HEK293T (cell line): ENCODE measurements at places on chromosomes 1 and 21.
A peak's percentile ranks its signal among the peaks of the same experiment; 100 is the strongest.

DNA sequence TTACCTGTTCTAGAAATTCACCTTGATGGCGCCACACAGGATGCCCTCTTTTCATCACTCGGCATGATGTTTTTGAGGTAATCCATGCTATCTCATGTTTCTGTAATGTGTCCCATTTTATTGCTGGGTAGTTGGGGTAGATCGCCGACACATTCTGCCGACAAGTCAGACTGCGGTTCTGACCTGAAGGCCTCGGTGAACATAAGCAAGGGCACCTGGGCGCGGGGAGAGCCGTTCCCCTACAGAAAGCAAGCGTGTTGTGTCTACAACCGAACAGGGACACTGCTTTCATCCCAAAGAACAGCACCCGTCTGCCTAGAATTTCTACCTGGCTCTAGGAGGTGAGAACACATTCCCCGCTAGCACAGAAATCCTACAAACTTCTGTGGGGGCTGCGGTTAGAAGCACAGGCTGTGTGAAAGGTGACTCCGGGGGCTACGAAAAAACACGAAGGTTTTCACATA is 149.2 kb downstream of the PPIAL4G start:
- DNase-seq: no peak

DNA sequence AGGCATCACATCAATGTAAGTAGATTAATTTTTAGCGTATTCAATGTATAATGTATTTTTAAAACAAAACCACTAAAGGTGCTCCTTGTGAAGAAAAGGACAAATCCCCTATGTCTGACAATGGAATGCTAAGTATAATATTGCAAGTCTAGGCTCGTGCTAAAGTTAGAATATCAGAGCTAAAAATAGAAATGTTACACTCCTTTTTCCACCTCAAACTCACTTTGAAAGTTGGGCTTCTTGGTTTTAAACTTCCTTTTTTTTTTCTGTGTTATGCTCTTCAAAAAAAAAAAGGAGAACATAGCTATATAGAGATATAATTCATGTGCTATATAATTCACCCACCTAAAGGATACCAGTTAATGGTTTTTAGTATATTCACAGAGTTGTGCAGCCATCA is 3.6 kb upstream of the SERBP1 start:
- DNase-seq: no peak

DNA sequence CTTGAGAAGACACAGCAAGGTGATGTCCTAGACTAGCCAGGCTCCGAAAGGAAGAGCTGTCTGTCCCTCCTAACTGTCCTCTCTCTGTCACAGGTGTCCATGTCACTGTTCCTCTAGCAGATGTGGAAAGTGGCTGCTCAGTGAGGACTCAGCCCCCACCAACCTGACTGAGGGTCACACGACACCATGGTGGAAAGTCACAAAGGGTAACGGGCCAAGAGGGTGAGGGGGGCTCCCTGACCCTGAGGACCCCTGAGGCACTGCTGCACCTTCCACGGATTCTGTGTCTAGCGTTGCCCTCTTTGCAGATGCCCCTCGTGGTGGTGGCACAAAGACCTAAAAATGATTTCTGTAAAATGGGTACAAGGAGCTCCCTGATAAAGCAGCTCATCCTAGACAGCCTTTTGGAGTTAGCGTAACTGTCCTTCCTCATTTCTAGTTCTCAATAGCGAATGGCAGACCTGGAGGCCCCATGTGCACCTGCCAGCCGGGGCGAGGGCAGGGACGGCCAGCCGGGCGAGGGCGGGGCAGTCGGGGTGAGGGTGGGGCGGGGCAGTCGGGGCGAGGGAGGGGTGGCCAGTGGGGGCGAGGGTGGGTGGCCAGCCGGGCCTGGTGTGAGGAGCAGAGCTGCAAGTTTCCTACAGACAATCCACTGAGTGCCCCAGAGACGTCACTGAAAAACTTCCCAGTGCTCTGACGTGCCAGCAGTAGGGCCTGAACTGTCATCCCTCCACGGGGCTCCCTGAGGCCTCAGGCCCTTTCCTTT is 23.4 kb downstream of the POFUT2 start:
- no peak for DNase-seq

GRCh38 chr1:184597650-184598357 is 156.9 kb downstream of the EDEM3 start:
- no peak for DNase-seq

GRCh38 chr1:231643935-231644237 is 17.3 kb downstream of the DISC1 start:
- no peak for DNase-seq

DNA sequence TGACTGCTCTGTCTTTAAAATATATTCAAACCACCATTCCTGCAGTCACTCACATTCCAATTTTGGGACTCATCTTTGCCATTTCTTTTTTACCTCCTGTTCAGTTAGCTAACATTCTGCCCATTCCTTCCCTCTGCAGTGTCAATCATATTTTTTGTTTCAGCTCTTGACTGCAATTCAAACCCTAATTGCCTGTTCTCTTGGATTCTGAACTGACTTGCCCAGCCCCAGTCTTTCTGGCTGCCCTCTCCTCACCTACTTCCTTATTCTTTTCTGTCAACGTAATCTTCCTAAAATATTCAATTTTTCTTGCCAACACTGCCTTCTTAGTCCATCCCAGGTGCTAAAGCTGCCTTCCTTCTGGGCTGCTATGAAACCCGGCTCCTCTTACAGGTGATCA is 6.1 kb downstream of the PRDM2 start:
- no peak for DNase-seq

GRCh38 chr1:204503122-204503912 is 8.7 kb upstream of the PIK3C2B start:
- DNase-seq: no peak

- no peak for DNase-seq
Measured at GRCh38 chr1:6603915-6604558, 1.4 kb upstream of the KLHL21 start.

GRCh38 chr1:160429702-160430535 is 29.6 kb downstream of the VANGL2 start:
- DNase-seq: no peak

- no peak for DNase-seq
Measured at GRCh38 chr1:99598738-99599411, 47.0 kb upstream of the PALMD start.

DNA sequence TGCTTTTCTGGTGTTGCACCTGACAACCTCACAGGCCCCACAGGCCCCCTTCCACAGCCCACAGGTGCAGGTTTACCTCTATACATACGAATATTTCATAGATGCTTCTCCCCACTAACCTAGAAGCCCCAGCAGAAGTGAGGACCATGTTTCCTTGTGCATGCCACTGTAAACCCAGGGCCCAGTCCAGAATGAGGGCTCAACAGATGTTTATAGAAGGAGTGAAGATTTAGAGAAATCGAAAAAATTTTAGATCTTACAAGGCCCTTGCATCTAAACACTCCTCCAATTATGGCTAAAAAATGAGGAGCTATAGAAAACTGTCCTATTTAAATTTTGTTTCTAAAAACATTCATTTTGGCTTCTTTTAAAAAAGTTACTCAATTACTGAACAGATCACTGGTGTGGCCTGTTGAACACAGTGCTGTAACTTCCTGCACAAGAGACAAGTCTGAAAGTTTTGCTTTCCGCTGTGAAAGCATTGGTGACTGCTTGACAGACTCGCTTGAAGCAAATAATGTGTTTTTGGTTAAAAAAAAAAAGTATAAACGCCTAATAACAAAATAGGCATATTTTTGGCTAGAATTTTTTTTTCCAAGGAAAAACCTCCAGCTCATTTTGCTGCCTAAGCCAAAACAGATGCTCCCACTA is 1.2 kb downstream of the ABCB10 start:
- DNase-seq: no peak

GRCh38 chr1:219121679-219122078 is 52.0 kb upstream of the LYPLAL1 start:
- DNase-seq: no peak

DNA sequence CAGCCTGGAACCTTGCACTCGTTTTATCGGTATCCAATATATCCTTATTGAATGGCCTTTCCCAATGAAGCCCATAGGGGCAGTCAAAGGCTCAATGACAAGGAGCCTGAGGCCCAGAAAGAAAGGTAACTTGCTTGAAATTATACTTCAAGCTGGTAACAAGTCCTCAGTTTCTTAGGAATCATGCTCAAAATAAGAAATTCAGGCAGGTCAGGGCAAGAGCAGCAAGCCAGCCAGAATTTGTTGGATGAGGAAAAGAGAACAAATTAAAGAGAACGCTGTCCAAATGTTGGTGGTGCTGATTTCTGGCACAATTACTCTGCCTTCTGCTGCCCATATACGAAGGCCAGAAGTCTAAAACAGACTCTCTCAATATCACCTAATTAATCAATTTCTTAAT is 77.6 kb downstream of the DDX20 start:
- no peak for DNase-seq

DNA sequence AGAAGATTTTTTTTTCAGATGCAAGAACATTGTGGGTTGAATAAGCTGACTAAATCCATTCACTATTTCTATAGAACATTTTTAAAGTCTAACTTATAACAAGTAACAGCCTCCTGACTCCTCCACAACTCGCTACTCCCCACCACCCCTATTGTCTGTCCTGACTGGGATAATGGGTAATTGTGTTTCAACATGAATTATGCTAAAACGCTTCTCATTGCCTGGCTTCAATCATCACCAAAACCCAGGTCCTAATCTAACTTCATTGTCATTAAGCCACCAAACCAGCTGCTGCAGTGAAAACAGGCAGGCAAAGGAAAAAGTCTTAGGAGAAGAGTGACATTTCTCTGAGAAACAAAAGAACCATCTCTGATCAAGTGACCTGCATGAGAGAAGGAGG is 30.0 kb downstream of the TNR start:
- no peak for DNase-seq

DNA sequence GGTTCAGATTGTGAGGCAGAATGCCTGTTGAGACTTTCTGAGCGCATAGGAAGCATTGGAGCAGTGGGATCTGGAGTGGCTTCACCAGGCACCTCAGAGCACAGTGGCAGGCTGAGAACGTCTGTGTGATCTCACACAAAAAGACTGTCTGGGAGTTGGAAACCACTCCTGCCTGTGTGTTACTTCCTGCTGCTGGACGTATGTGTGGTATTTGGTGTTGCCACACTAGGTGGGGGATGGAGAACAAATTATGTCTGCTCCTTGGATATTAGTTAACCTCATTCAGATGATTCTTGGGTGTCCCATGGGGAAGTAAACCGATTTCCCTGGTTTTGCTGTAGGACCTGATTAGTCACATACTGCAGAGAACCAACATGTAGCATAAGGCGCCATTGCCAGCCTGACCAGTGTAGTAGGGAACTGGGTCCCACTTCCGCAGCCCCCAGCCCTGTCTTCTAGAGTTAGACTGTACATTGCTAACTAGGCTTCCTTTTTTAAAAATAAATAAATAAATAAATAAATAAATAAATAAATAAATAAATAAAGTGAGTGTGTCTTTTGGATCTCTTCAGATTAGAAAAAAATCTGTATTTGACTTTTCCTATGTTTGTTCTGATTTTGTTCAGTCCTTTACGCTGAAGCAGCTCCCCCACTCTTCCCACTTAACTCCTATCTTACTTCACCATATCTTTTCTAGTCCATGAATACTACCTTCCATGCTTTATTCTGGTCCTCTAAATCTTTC is 26.9 kb downstream of the UCK2 start:
- no peak for DNase-seq

GRCh38 chr1:9326596-9326995 is 33.9 kb downstream of the SPSB1 start:
- no peak for DNase-seq

DNA sequence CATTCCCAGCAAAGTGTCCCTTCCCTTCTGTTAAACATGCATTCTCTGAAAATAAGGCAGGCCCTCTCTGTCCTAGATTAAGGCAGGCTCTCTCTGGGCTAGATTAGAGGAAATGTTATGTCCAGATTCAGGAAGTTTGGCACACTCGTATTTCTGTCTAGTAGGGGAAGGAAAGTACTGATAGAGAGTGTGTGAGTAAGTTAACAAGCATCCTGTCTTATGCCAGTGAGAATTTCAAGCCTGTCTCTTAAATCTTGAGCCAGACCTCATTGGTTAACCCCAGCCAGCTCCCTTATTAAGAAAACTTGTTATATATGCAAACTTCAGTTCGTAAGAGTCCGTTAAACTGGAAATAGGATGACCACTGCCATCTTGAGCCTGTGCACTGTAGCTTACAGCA is 31.6 kb downstream of the IGSF5 start:
- no peak for DNase-seq

DNA sequence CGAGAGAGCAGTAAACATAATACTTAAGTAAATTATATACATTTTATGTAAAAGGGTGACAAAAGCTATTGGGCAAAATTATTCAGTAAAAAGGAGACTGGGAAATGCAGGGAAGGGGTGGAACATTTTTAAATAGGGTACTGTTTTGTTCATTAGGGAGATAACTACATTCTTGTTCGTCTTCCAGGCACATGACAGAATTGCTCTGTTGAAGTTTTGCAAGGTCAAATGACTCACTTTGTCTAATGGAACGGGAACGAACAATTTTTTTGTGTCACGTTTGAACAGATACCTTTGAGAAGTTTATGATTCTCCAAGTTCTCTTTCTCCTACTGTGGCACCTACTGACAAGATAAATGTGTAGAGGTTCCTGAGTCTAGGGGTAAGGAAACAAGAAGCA is 382.3 kb upstream of the ZRANB2 start:
- DNase-seq: no peak

GRCh38 chr1:3869751-3870301 is 12.6 kb downstream of the DFFB start:
- DNase-seq: peak; percentile 21

DNA sequence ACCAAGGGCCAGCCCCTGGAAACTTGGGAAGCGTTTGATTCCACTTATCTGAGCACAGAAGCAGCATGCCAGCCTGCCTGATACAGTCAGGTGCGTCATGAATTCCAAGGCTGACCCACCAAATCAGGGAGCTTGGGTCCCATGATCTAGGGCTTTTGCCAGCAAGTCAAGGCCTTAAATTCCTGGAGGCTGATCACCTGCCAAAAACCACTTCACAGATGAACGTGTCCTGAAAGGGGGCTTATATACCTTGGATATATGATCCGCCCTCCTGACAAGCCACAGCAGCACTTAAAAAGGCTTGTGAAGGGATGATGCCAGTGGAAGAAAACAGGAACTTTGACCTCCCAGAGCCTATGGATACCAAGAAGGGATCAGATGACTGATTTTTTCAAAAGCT is 24.0 kb upstream of the CLIC6 start:
- no peak for DNase-seq

DNA sequence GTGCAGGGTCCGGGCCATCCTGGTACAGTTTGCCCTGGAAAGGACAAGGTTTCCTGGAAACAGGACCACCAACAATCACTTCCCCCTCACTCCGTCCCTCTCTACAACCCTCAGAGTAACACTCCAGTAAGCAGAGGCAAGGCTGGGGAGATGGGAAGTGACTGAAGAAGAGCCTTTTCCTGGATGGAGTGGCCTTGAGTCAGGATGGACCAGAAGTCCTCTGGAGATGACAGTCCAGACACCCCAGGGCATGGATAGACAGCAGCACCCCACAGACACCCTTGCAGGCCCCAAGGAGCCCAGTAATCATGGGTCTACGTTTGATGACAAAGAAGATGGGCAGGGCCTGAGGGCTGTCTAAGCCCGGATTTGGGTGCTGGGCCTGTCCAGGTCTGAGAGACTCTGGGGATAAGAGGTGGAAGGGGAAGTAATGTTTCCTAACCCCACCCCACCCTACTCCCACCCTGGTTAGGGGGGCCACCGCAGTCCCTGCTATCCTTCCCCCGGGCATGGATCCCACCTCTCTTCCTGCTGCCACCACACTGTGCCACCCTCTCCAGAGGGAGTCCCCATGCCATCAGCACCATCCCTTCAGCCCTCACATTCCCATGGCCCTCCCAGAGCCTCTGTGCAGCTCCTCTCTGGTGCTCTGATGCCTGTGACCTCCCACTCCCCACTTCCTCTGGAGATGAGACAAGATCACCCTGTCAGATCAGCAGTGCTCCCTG is 7.2 kb upstream of the S100A8 start:
- no peak for DNase-seq
